Cardiac septum (tissue), 1 donor: ENCODE measurements at places on chromosomes 1 and 21.
A peak's percentile ranks its signal among the peaks of the same experiment; 100 is the strongest.

GRCh38 chr1:21270086-21270689 lies 20.1 kb downstream of the ECE1 start:
- DNase-seq, result peak; percentile 87

DNA sequence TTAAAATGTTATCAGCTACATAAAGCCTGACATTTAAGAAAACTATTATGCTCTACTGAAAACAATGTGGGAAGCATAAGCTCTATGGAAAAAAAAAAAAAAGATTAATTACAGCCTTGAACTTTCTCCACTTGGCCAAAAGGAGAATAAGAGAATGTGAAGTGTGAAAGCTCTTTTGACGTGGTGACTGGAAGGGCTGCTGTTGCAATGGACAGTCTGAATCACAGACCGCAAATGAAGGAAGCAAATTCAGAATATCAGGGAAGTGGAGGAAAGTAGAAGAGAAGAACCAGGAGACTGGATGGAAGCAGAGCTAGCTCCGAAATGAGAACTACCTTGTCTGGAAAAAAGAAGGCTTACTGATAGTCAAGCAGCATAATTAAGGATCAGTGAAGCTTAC lies 106.8 kb downstream of the AK5 start:
- no peak for DNase-seq

DNA sequence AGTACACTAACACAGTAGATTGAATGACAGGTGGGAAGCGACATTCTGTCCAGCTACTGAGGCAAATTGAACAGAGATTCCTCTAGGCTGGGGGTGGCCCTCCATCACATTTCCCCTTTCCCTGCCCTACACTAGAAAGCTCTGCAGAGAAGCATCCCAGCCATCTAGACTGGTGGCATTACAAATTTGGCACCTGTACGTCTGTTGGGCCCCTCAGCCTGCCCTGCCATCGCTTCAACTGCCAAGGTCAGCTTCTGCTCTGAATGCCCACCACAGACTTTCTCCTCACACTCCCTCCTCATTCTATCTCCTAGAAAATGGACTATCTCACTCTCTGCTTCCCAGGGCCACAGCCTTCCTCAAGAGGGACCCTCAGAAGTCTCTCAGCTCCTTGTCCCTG lies 16.7 kb downstream of the TRABD2B start:
- no peak for DNase-seq

GRCh38 chr1:112344754-112345423 lies 51.1 kb upstream of the CTTNBP2NL start:
- no peak for DNase-seq
